Cortex of kidney (tissue), 1 donor: ENCODE measurements at places on chromosomes 6 and 20.

- DNase-seq = no peak
Observed at GRCh38 chr6:41372832-41373626, 37.6 kb downstream of the NCR2 start.

DNA sequence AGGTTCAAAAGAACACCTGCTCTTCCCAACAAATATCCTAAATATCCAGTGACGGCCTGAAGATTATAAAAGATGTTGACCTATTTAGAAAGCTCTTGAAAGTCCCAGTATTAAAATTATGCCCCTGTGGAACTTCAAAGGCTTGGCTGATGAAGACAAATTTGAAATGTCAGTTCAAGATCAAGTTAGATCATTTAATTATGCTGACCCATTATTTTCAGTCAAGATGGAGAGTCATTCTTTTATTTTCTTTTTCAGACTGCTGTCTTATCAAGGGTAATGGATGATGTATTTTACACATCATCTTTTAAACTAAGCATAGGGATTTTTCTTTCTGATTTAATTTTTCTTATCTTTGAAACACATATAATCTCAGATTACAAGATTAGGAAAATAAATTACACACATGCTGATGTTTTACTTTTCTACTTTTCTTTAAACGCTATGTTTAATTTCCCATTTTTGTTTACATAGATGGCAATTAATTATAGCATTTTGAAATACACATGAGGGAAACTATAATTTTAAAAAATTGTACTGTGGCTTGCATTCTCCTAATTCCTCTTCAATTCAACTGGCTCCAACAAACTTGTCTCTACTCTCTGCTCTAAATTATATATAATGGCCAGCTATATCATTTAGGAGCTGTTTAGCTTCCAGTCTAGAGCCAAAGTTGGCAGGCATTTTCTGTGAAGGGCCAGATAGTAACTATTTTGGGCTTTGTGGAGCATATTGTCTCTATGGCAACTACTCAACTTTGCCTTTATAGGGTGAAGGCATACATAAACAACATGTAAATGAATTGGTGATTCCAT is 123.7 kb downstream of the RCAN2 start:
- no peak for DNase-seq

DNA sequence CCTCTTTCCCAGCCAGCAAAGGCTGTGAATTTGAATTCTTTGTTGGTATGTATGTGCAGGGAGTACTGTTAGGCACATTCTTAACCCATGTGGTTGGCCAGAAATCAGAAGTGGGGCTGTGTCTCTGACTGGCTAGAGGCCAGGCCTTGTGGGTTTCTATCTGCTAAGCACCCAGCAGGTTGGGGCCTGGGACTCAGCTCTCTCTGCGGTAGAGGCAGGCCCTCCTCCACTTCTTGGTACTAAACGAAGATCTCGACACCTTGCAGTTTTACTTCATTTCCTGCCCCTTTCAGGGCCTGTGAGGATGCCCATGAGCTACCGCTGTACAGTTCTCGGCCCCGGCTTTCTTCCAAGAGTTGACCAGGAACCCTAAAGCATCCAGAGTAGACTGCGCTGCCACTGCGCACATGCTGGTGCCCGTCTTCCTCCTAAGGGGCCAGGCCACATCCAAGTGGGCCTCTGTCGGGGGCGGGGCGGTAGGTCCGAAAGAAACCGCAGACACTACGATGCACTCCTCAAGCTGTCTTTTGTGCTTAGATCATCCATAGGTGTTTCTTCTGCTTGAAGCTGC is 51.1 kb downstream of the TCP11 start:
- DNase-seq = no peak

- DNase-seq = no peak
Observed at GRCh38 chr6:110529355-110529754, 52.9 kb upstream of the SLC22A16 start.

- no peak for DNase-seq
Observed at GRCh38 chr6:159031846-159032245, 12.9 kb downstream of the TAGAP start.

DNA sequence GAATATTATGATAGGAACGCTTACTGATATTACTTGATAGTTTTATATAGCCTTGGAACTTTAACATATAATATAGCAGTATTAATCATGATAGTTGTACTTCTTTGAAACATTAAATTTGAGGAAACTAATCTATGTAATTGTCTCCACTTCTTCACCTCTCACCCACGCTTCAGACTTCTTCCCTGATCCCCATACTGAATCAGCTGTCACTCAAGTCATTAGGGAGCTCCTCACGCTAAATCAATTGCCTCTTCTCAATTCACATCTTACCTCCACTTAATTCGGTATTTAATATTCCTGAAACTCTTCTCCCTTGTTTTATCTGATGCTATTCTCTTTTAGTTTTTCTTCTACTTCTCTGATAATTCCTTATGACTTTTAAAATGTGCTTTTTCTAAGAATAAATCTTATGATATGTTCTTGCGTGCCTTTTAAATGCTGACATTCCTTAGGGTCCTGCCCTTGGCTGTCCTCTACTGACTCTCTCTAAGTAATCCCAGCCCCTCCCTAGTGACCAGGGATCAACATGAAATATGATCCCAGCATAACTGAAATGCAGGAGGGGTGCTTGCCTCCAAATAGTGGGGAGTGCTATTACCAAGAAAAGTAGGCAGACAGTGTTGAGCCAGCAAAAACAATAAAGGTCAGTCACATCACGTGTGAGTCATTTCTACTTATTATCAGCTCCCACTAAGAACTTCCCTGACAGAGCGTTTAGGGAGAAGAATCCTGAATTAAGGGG is 9.9 kb downstream of the ANKRD66 start:
- no peak for DNase-seq

GRCh38 chr20:717832-718231 is 42.2 kb upstream of the SCRT2 start:
- no peak for DNase-seq

GRCh38 chr6:100296810-100297544 is 167.7 kb downstream of the SIM1 start:
- DNase-seq = no peak

DNA sequence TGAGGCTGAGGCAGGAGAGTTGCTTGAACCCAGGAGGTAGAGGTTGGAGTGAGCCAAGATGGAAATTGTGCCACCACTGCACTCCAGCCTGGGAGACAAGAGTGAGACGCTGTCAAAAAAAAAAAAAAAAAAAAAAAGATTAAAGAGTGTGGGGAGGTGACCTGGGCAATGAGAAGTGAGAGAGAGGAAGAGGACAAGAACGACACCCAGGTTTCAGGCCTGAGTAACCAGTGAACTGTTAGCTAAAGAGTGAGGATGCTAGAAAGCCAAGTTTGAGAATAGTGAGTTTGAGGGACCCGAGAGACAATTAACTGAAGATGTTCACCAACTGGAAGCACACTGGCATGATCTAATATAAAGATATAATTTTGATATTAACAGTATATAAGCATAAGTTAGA is 85.4 kb upstream of the TNFAIP3 start:
- no peak for DNase-seq

- no peak for DNase-seq
Observed at GRCh38 chr20:36311854-36312723, 6.0 kb downstream of the DLGAP4 start.

- no peak for DNase-seq
Observed at GRCh38 chr6:44480097-44480541, 92.6 kb downstream of the CDC5L start.

DNA sequence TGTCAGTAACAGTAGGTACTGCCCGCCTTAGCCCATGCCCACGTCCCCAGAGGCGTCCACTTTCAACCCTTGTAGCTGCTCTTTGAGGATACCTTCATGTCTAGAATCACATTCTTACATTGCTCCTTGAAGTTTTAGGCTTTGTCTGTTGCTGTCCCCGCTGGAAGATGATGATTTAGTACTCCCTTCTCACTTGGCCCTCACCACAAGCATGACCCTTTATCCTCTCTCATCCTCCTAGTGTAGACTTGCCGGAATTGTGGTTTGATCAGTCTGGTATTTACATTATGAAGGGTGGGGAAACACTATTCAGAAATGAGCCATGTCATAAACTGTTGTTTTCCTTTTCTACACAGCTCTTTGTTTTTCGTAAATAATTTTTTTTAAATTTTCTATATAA is 87.4 kb downstream of the ARID1B start:
- no peak for DNase-seq

- no peak for DNase-seq
Observed at GRCh38 chr6:170159022-170159965, 131.6 kb downstream of the DLL1 start.

DNA sequence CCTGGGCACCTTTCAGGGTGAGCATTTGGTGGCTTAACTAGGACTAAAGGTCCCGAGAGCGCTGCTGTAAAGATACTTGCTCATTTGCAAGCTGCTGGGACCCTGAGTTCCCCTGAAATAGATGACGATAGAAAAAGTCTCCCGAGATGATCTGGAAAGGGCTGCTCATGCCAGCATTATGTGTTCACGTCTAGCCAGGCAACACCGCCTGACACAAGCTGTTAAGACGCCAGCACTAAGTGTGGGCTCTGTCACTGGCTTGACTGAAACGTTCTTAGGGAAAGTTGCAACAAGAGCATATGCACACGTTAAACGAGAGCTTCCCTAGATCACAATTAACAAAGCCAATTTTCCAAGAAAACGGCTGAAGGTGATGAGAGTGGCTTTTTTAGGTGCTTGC is 113.7 kb downstream of the SLC23A2 start:
- no peak for DNase-seq

- DNase-seq = no peak
Observed at GRCh38 chr20:7437311-7437710, 502.9 kb downstream of the HAO1 start.

- DNase-seq = no peak
Observed at GRCh38 chr6:142008016-142008735, 124.5 kb upstream of the GJE1 start.

GRCh38 chr6:50966986-50967385 is 148.3 kb downstream of the TFAP2B start:
- no peak for DNase-seq

DNA sequence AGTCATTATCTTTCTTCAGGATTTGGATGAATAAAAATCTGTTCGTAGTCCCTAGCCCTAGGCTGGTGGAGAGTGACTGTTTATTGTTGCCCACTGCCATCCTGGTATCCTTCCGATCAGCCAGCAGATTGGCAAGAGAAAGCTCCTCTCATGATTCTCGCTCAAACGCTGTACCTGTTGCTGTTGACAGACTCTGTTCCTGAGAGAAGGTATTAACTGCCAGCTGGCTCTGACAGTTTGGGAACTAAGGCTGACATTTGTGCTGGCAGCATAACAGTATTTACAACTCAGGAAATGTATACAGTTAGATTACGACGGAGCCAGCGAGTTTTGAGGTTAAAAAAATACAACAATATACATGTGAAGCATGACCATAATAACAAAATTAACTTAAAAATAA is 674.5 kb downstream of the PRKN start:
- no peak for DNase-seq

- no peak for DNase-seq
Observed at GRCh38 chr6:158589366-158589765, 29.5 kb downstream of the TMEM181 start.

DNA sequence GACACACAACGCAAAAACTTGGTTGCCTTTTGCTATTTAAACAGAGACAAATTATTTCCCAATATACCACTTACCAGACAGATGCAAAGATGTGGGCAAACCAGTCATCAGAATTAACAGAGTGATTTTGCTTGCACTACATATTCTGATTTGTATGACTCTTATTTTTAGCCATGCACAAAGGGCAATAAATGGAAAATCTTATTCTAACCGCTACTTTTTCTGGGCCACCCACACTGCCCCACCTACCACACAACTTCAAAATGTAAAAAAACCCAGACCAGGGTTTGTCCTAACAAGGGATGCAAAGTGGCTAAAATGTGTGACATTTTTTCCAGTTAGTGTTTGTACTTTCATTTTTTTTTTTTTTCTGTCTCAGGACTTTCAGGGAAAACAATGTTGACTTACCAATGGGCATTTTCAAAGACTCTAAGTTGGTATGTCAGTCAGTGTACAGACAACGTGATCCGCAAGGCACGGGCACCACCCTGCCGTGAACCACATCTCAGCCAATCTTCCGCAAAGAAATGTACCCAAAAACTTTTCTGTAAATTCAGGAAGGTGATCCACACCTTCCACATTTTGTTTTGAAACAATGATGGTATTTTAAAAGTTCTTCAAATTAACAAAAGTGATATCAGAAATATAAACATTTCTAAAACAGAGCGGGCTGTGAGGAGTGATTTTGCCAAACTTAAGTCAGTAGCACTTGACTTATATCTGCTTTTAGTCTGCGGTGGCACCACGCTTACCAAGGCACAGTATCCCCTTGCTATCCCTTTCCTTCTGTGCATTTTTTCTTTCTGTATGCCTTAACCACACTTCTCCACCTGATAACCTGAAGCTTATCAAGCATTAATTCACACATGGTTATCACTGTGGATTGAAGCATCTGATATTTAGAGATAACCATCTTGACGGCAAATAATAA is 185.6 kb downstream of the GJA10 start:
- DNase-seq = no peak

DNA sequence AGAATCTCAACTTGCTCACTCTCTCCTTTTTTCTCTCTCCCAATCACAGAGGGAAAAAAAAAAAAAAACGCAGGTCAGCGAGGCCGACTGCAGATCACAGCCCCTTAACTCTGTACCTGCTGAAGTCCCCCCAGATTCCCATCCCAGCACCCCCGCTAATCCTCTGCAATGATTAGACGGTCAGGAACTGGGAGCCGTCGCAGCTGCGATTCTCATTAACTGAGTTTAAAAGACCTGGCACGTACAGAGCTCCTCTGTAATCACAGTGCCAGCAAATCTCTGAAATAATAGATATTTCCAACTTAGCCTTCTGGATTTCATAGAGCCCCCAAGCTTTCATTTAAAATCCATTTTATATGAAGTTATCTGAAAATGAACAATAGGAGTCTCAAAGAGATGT is 84.4 kb downstream of the ANKRD60 start:
- DNase-seq = no peak

- DNase-seq = no peak
Observed at GRCh38 chr20:4304601-4305000, 289.2 kb upstream of the RNF24 start.

- no peak for DNase-seq
Observed at GRCh38 chr20:60055740-60056139, 97.5 kb downstream of the CDH26 start.

DNA sequence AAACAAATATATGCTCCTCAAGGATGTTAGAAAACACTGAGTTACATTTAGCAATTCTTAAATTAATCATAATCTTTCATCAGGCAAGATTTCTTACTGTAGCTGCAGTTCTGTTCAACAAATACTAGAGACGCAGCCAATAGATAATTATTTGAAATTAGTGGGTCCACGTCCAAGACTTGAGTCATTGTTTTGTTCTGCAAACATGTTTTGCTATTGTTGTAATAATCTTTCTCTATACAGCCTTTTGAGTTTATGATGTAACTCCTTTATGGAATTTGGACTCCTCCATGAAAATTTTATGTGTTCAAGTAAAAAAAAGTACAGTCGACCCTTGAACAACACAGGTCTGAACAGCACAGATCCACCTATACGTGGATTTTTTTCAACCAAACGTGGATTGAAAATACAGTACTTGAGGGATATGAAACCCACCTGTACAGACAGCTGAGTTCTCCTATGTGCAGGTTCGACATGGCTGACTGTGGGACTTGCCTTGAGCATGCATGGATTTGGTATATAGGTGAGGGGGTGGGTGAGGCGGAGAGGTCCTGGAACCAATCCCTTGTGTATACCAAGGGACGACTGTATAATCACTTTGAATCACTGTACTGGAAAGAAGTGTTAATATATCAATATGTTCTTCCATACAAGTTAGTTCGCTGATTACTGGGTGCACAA is 41.3 kb upstream of the SLC22A16 start:
- no peak for DNase-seq
